ENCODE measurements at places on chromosomes 2 and 18.

- no peak for DNase-seq
These were observed 693.9 kb upstream of the ID2 start for GRCh38 chr2:7987992-7988391.

GRCh38 chr2:11245322-11245721 lies 90.1 kb downstream of the SLC66A3 start:
- no peak for DNase-seq

GRCh38 chr2:28752631-28753376 lies 1.2 kb downstream of the PPP1CB start:
- no peak for DNase-seq

GRCh38 chr18:41537666-41538065 lies 417.4 kb upstream of the PIK3C3 start:
- no peak for DNase-seq

DNA sequence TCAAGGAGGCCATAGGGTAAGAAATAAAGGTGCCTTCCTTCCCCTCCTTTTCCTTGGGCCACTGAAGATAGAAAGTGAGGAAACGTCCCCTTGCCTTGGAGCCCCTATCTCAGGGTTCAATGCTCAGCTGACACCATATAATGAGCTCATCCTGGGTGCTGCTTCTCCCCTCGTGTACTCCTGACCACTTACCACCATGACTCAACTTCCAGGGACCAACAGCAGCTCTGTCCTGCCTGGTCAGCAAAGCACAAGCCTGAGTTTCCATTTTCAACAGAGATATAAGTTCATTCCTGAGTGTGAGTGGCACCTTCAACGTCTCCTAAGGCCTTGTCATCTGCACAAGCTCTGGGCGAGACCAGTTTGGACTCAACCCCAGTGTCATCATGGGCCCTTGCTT lies 151.2 kb downstream of the CAPN13 start:
- DNase-seq: no peak

GRCh38 chr2:23100406-23100805 lies 284.6 kb upstream of the KLHL29 start:
- no peak for DNase-seq

DNA sequence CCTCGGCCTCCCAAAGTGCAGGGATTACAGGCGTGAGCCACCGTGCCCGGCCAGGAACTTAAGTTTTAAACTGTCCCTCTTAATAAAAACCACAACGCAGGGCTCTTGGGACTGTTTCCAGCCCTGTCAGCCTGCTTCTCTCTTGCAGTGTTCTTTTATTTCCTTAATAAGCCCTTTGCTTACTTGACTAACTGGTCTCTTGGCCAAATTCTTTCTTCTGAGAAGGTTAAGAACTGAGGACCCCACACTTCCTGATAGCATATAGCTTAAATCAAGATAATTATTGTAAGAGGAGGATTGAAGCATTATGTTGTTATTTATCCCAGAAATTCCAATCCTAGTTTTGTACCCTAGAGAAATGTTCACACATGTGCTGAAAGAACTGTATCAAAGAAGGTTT lies 128.2 kb upstream of the UXS1 start:
- no peak for DNase-seq

DNA sequence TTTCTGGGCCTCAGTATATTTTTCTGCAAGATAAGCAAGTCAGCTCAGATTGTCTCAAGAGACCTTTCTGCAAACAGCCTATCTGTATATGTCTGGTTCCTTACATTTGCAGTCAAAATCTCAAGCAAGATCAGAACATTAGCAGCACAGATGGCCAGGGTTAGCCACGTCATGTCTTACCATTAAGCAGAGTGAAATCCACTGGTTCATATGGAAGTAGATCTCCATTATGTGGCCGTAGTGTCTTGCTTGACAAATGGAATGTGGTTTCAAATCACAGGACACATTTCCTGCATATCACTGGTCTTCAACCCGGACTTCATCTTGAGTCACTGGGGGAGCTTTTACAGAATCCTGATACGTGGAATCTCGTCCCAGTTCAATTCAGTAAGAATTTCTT lies 500.2 kb downstream of the FBXO15 start:
- DNase-seq: no peak

DNA sequence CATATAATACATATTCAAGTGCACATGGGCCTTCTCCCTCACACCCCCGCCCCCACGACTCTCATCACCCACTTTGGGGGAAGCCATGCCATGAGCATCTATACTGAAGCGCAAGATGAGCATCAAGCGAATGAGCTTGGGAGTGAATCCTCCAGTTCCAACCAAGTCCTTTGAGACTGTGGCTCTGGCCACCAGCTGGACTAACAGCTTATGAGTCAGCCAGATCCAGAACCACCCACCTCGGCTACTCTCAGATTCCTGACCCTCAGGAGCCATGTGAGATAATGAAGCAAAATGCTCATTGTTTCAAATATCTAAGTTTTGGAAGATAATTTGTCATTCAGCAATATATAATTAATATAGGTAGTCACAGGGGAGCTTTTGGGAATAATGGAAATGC lies 22.2 kb upstream of the IL1RL1 start:
- DNase-seq: no peak

- DNase-seq: no peak
These were observed 231.4 kb upstream of the RGPD4 start for GRCh38 chr2:107595285-107595684.

- DNase-seq: no peak
These were observed 70.3 kb downstream of the ASB1 start for GRCh38 chr2:238496756-238497609.

- DNase-seq: no peak
These were observed 80.3 kb downstream of the ZFP36L2 start for GRCh38 chr2:43146083-43146482.

GRCh38 chr18:79429785-79430281 lies 34.1 kb downstream of the NFATC1 start:
- DNase-seq: no peak

DNA sequence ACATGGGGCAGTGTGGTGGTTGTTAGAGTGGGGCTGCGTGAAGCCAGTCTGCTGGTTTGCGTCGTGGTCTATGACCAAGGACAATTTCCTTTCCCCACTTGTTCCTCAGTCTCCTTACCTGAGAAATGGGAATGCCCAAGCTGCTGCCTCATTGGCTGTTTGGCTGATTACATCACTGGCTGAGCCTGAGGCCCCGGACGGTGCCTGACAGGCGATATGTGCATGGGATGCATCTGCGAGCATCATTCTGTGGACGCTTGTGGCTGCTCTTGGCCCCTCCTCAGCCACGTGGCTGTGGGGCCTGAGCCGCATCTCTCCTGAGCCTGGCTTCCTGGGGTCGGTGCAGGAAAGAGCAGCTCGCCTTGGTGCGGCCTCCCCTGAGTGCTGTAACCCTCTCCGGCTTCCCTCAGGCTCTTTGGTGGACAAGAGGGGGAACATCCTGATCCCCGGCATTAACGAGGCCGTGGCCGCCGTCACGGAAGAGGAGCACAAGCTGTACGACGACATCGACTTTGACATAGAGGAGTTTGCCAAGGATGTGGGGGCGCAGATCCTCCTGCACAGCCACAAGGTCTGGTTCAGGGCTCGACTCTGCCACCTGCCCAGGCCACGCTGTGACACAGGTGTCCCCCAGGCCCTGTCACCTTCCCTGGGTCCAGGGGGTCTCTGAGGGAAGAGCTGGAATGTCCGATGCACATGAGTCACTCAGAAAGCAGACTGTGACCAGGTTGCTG lies 17.2 kb downstream of the CNDP2 start:
- no peak for DNase-seq

DNA sequence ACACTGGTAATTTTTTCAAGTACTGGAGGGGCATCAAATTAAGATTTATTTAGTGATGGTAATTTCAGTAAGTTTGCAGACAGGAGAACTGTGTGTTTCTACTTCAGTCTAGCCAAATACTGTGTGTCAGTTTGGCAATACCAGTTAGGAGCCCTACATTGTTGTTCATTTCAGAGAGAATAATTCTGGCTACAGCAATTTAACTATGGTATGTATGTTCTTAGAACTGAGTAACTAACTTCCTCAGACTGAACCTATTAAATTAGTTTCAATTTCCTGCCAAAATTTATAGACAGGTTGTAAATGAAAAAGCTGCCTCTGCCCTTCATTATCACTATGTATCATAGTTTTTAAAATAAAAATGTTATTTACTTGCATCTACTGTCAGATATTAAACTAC lies 332.4 kb downstream of the PARD3B start:
- DNase-seq: no peak

DNA sequence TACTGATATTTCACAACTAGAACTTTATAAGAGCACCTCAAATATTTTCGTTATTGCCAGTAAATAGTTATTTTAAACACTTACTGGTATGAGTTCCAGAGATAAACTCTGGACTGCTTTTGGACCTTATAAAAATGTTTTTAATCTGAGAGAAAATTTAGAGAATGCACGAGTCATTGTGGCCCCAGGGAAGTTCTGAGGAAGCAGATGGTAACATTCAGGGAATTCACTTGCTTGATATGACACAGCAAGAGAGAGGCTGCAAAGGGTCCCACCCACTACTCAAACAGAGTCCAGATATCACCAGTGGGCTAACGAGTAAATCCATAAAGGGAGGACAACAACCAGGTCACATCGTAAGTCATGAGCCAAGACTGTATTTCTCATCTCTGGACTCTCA lies 526.8 kb downstream of the TDRD15 start:
- DNase-seq: no peak

GRCh38 chr2:159119652-159120257 lies 151.3 kb downstream of the TANC1 start:
- no peak for DNase-seq

GRCh38 chr2:102801098-102801718 lies 39.4 kb downstream of the TMEM182 start:
- DNase-seq: no peak

DNA sequence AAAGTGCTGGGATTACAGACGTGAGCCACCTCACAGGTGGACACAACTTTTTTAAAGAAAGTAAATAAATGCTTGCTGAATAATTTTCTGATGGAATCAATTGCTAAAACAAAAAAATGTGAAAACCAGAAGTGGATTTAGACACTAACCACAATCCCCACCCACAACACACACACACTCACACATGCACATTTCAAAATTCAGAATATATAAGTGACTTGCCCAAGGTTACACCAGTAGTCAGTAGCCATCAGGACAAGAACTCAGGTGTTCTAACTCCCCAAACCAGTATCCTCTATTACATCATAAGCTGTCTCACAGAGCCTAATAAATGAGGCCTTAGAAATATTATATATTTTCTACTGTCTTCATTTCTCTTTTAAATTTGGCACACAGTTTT lies 1923.6 kb upstream of the PIK3C3 start:
- DNase-seq: no peak

GRCh38 chr2:123935405-123935804 lies 89.7 kb upstream of the CNTNAP5 start:
- DNase-seq: no peak

- DNase-seq: no peak
These were observed 7.9 kb upstream of the NABP1 start for GRCh38 chr2:191670076-191670475.

DNA sequence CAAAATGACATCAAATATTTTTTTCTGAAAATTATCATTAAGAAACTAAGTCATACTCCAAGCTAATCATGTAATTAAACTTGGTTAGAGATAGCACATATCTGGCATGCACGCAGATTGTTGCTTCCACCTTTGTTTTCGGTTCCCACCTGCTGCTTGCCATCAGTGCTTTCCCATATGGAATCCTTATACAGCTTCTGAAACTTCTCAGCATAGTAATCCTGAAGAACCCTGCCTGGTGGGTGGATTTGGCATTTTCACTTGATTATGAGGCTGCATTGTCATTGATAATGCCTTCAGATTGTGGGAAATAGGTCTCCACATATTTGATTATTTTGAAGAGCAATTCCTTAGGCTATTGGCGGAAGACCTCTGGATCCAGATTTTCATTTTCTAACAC lies 47.5 kb downstream of the ZC3H6 start:
- no peak for DNase-seq

- no peak for DNase-seq
These were observed 21.0 kb downstream of the INPP4A start for GRCh38 chr2:98465456-98466226.

GRCh38 chr2:183408562-183408961 lies 284.3 kb downstream of the NUP35 start:
- DNase-seq: no peak

GRCh38 chr2:8244639-8245038 lies 437.2 kb upstream of the ID2 start:
- DNase-seq: no peak

- no peak for DNase-seq
These were observed 230.8 kb downstream of the SEPTIN10 start for GRCh38 chr2:109382951-109383350.

GRCh38 chr2:242040303-242040655 lies 170.8 kb downstream of the RTP5 start:
- DNase-seq: no peak

- DNase-seq: no peak
These were observed 56.0 kb upstream of the NFU1 start for GRCh38 chr2:69493268-69493667.

GRCh38 chr2:227511239-227511930 lies 39.4 kb downstream of the AGFG1 start:
- no peak for DNase-seq

DNA sequence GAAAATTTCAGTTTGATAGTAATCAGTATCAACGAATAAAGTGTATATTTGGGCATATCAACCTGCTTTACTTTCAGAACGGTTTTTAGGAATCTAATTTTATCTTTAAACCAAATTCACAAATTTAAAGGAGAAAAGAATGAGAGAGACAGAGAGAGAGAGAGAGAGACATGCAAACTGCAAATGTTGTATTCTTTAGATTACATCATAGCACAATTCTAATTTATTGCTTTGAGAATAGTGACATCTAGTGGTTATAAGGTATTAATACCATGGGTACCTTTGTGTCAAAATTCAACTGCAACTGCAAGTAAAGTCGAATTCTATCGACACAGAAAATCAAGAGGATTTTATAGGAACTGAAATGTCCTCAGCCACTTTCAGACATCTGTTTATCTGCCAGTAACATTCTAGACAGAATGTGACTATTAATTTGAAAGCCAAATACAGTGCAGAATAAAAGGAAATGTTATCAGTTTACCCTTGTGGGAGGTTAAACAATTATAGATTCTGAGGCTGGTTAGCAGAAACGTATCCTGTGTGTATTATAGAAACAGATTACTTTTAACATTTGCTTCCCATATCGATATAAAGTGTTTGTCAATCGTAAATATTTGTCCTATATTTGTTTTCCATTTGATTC lies 529.8 kb upstream of the VRK2 start:
- peak; percentile 33 for DNase-seq

DNA sequence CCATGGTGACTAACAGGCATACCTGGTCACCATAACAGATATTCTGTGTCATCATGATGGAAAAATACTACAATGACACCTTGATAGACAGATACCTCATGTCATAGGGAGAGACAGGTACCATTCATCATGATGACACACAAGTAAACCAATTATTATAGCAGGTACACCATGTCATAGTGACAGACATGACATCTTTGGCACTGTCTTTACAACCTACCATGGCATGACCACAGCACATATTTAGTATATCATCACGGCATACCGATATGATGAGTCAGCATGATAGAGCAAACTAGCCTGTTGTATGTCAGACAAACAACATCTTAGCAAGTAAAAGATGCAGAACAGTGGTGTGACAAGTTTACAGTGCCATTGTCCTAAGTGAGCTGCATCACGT lies 101.3 kb upstream of the KLHL29 start:
- no peak for DNase-seq

- DNase-seq: no peak
These were observed 94.5 kb downstream of the RDH14 start for GRCh38 chr2:18465979-18466378.

GRCh38 chr18:41526054-41526453 lies 429.0 kb upstream of the PIK3C3 start:
- no peak for DNase-seq
